Fibroblast of villous mesenchyme (primary cell): ENCODE measurements at places on chromosomes 11 and 22. TPM values are rescaled to one million over a fixed set of nuclear protein-coding genes. Genes with fewer than 3 reads are reported as not detected.

Gene FAM83F
- total RNA-seq = not detected in 2 replicates

Gene SNX32
- total RNA-seq = under 0.01 TPM in 1 of 2 replicates, not detected in the other

Gene BEST1
- total RNA-seq = 3.0 and 3.2 TPM in 2 replicates

Gene FAM111B
- total RNA-seq = 12.1 and 12.2 TPM in 2 replicates

Gene SLC15A3
- total RNA-seq = 13.0 and 15.5 TPM in 2 replicates
